ENCODE measurements at places on chromosomes 5 and 9.

GRCh38 chr5:39639618-39640089 is 214.9 kb upstream of the DAB2 start:
- DNase-seq = no peak

GRCh38 chr5:38018016-38018415 is 178.2 kb upstream of the GDNF start:
- DNase-seq = no peak

GRCh38 chr5:40223884-40224402 is 455.8 kb upstream of the PTGER4 start:
- DNase-seq = no peak

- no peak for DNase-seq
Measured at GRCh38 chr5:132086277-132086794, 12.7 kb downstream of the CSF2 start.

DNA sequence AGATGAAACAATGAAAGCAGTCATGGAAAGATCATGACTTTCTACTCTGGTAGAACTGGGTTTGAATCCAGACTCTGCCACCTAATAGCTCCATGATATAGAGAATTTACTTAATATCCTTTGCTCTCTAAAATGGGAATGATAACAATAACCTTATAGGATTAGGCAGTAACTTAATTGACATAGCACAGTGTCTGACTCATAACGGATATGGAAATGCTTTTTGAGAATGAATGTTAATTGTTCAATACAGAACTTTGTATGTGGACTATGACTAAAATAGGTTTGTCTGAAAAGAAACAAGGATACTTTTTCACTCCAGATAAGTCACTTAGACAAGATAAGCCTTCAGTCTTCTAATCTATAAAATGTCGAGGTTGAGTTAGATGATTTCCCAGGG is 330.7 kb downstream of the PTPRD start:
- no peak for DNase-seq

- DNase-seq = no peak
Measured at GRCh38 chr9:36438536-36439236, 38.6 kb upstream of the RNF38 start.

DNA sequence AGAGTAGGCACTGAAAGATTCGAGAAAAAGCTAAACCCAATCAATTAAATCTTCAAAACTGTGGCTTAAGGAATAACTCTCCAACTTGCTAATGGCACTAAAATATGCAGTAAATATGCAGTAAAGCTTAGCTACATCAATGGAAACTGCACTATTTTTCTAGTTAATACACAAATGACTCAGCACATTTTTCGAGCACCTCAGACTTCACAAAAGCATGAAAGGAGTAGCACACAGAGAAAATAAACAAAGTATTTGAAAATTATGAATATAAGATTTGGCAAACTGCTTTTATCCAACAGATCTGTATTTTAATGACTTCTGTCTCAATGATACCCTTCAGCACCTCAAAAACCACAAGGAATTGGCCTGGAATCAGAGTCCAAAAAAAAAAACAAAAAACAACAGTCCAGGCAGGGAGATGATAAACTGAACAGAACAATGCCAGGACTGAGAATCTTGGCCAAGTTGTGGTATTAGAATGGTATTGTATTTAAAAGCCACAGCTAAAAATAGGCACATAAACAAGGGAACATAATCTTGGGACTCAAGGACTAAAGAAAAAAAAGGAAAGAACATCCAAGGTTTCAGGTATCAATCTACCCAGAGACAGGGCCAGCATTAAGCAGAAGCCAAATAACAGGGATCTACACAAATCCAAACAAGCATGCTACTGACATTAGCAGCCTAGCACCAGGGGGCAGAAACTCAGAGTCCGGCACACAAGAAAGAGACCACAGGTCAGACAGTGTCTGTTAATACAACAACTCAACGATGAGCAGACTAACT is 21.4 kb downstream of the TMEM245 start:
- no peak for DNase-seq
